ENCODE measurements at places on chromosomes 6 and 20. TPM values are rescaled to one million over a fixed set of nuclear protein-coding genes. Genes with fewer than 3 reads are reported as not detected.

DNA sequence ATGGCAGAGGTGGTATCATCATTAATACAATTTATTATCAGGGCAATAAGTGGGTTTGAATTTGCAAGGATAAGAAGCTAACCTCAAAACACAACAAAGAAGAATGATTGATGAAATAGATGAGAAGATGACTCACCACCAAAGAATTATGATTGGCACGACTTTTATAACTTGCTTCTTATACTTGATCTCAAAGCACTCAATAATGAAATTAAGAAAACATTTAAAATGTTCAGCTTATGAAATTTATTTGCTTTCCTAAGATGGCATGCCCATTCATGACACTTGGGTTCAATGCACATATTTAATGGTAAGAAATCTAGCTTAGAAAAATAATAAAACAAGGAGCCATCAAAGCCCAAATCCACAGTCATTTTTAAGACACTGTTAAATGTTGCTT lies 477.5 kb downstream of the GJA1 start:
- DNase-seq: no peak

DNA sequence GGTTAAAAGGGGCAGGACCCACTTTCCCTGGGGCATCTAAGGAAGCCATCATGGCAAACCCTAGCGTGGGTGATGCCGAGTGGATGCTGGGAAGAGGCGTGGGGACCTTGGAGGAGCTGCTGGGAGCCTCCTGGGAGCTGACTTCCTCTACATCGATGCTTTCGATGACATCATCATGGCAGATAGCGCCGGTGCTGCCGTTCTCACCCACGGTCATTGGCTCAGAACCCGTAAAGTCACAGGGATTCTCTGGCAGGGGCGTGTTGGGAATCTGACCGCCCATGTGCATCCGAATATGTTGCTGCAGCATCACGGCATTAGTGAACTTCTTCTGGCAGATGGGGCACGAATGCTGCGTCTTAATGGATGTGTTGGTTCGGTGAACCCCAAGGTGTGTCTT lies 12.1 kb downstream of the SALL4 start:
- no peak for DNase-seq

- DNase-seq: no peak
Observed at GRCh38 chr6:62338477-62338876, 52.5 kb upstream of the KHDRBS2 start.

DNA sequence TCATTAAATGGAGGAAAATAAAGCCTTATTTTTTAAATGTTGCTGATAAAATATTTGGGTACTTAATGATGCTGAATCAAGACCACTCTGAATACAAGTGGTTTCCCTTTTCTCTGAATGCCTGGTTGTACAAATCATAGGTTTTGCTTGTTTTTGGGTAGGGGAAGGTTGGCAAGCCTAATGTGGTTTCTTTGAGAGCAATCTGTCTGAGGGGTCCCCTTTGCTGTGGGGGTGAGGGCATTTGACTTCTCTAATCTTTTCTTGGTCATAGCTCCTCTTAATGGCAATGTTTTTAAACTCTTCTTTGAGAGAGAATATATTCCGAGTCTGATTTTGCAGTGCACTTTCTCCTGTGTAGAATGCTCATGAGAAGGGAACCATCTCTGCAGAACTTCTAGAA lies 99.2 kb downstream of the SOX4 start:
- no peak for DNase-seq

DNA sequence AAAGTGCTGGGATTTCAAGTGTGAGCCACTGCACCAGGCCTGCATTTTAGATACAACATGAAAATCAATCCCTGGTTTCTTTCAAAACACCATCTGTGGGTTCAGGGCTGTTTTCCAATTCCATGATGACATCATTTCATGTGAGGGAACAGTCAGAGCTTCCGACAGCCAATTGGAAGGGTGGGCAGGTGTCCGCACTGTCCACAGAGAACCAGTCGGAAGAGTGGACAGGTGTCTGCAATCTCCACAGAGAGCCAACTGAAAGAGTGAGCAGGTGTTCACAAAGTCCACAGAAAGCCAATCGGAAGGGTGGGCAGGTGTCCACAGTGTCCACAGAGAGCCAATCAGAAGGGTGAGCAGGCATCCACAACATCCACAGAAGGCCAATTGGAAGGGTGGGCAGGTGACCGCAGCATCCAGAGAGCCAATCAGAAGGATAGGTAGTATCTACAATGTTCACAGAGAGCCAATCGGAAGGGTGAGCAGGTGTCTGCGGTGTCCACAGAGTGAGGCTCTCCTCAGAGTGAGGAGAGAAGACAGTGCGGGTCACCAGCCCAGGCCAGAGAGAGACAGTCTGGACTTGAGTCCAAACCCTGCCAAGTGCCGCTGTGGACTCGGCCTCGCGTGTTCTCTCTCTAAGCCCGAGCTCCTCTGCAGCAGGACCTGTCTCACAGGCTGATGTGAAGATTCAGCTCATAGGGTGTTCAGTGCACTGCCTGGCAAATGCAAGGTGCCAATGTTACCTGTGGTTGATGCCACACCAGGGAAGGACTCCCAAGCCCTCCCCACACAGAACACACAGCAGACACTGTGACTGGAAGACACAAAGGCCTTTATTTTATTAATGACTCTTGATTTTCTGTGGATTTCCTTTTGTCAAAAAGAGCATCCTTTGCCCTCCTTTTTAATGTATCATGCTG lies 57.3 kb downstream of the DLL1 start:
- peak; percentile 18 for DNase-seq

- no peak for DNase-seq
Observed at GRCh38 chr6:65199121-65199520, 507.9 kb downstream of the EYS start.

Gene OLIG3
- not detected for total RNA-seq

Gene BIRC7
- not detected for total RNA-seq

Gene SYNJ2
- total RNA-seq: 12.3 TPM

Gene ADISSP
- total RNA-seq: 8.6 TPM
